Activated gamma-delta T cell treated with anti-CD3 and anti-CD28 coated beads, Interleukin-2, amount 50 U/mL, for 16 hours (primary cell): ENCODE measurements at places on chromosomes 1 and 21.

- DNase-seq = no peak
These were observed 251.6 kb upstream of the DUSP10 start for GRCh38 chr1:221993444-221993948.

GRCh38 chr1:46653405-46653958, 14.7 kb downstream of the ATPAF1 start:
- no peak for DNase-seq

DNA sequence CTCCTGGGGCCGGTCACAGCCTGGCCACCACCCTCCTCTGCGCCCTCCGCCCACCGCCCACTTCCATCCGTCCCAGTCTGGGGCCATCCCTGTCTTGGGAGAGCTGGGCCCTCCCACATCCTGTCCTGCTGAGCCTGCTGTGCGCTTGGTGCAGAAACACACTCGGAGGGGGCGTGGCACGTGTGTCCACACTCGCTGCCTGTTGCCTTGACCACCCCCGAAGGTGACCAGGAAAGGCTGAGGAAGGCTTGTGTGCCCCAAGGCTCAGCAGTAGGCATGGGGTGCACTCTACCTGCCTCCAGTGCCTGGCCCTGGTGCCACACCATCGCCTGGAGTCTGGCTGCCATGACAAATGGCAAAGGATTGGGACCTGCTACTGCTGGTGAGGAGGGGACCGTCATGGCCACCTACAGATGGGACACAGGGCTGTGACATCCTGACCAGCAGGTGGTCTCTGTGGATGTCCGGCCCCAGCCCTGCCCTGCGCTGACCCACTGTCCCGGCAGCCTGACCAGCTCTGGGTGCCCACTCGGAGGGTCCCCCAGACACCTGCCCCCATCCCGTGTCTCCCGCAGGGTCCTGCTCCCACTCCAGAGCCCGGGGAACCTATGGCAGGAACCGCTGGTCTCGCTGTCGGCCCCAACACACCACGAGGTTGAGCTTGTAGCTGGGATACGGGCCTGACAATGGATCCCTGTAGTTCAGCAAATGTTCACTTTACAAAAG, 23.2 kb upstream of the PTTG1IP start:
- DNase-seq = no peak

- no peak for DNase-seq
These were observed 181.7 kb downstream of the DHRS3 start for GRCh38 chr1:12436345-12436658.

- DNase-seq = no peak
These were observed 101.7 kb downstream of the SSBP3 start for GRCh38 chr1:54304518-54304917.

DNA sequence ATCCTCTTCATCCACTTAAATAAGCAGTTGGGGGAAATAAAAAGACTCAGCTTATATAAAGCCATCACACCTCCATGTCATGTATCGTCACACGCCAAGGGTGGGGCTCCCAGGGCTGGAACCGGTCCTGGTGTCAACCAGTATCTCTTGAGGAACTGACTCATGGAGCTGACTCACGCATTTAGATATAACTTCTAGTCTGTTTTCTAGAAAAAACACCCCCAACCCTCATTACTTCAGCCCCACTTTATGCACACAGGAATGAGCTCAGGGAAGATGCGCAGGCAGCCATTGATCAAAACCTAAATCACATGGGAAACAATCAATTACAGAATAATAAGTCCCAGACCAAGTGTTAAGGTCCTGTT, 6.9 kb upstream of the IL22RA1 start:
- peak; percentile 10 for DNase-seq

DNA sequence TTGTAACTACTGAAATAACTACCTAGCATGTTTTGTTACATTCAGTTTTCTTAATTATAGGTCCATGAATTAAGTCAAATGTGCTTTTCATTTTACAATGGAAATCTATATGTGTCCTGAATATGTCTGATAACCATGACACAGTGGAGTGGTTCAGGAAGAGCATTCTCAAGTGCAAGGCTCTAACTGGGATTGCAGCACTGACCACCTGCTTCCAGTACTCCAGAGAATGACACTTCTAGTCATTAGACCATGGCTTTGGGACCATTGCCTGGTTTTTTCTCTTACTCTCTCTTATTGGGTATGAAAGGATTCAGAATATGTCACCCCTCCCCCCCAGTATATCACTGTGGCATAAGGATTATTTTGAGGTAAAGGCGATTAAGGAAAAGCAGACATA, 204.9 kb upstream of the CACYBP start:
- DNase-seq = no peak

GRCh38 chr1:36465731-36466369, 1.7 kb upstream of the MRPS15 start:
- DNase-seq = no peak

GRCh38 chr1:230083053-230083452, 16.0 kb downstream of the GALNT2 start:
- no peak for DNase-seq

- DNase-seq = no peak
These were observed 56.7 kb upstream of the ZC3H11B start for GRCh38 chr1:219669556-219669955.

DNA sequence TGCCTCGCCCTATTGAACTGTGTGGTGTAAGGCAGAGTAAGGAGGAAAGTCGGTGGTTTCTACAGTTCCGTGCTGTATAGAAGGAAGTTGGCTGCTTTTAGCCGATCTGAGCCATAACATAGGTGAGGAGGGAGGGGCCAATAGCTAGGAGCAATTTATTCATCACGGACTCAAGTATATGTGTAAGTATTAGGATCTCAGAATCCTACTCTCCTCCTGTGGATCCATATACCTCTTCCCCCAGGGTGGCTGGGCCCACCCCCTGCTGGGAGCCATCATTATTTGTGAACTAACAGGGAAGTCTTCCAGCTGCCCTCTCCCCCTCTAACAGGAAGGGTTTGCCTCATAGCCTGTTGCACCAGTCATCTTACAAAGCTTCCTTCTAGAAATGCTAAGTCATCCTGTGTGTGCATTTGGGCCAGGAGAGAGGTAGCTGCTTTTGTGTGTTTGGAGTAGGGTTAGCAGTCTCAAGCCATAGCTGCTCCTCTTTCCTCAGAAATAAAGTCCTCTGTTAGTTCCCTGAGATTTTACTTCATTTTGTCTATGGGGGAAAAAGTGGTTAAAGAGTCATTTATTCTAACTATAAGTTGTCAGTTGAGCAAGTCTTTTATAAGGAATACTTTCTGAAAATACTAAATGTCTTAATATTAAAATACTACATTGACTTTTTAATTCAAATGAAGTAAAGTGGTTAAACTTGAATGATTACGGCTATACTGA, 14.9 kb upstream of the CENPS start:
- no peak for DNase-seq

- DNase-seq = no peak
These were observed 19.1 kb downstream of the PROX1 start for GRCh38 chr1:214006845-214007244.

DNA sequence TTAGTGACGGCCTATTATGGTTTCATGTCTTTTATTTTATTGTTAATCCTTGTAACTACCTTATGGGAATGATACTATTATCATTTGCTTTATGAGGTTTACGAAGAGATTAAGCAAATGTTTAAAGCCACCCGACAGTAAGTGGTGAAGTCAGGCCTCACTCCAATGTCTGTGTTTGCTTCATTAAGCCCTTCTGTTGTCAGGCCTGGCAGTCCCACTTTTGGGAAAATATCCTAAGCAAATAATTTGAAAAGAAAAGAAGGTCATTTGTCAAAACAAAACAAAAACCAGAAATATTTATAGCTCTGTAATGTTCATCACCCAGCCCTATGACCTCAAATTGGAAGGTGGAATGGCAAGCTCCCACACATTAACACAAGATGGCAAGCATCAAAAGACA, 40.7 kb upstream of the USP24 start:
- no peak for DNase-seq

GRCh38 chr1:161721738-161722343, 497 bp downstream of the FCRLB start:
- DNase-seq = no peak

- no peak for DNase-seq
These were observed 1527.1 kb downstream of the PLA2G4A start for GRCh38 chr1:188355847-188356246.

DNA sequence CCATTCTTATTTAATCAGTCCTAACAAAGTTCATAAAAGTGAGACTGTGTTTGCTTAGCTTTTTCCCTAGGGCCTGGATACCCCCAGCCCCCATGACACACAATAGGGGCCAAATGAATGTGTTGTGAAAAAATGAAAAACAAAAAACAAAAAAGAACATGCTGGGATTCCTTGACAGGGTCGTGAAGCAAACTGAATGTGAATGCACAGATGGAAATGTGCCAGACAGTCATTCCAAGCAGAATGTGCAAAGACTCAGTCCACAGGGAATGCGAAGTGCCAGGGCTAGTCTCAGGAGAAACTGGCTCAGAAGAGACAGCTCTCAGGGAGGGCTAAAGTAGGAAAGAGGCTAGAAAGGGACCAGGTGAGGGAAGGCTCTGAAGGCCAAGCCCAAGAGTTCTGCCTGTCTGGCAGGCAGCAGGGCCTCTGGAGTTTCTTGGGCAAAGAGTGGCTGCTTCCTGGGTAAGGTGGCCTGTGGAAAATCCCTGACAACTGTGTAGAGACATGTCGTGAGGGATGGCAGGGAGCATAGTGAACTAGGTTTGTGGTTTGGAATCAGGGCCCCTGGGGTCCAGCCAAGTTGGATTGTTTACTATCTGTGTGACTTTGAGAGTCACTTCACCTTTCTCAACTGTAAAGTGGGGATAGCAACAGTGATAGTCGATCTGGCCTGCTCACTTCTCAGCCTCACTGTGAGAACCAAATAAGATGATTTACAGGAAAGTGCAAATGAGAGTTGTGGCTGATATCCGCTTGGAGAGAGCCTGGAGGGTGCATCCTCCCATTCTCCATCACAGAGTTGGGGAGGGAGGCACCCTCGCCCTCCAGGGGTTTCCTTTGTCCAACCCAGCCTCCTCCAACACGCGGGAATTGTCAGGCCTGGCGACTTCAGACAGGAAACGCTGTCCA, 1.2 kb upstream of the ADAM15 start:
- DNase-seq = no peak

GRCh38 chr1:25804244-25804963, 4.4 kb downstream of the SELENON start:
- no peak for DNase-seq

- DNase-seq = no peak
These were observed 268.9 kb downstream of the HHAT start for GRCh38 chr1:210597555-210598134.

- DNase-seq = no peak
These were observed 122.8 kb downstream of the ACTL8 start for GRCh38 chr1:17877896-17878295.

- no peak for DNase-seq
These were observed 410.3 kb downstream of the SRGAP2C start for GRCh38 chr1:121595089-121595488.

DNA sequence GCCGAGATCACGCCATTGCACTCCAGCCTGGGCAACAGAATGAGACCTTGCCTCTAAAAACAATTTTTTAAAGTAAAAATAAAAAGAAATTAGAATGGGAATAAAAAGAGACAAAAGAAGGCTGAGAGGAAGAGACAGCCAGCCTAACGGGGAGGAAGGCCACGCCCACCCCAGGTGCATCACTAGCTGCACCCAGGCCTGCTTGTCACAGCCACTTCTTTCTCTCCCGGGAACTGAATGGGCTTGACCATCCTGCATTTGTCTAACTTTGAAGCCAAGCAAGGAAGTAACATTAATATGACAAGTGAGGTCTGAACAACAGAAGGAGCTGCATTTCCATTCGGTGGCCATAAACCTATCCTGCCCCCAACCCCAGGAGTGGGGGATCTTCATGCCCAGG, 20.8 kb upstream of the EFNA1 start:
- DNase-seq = no peak

DNA sequence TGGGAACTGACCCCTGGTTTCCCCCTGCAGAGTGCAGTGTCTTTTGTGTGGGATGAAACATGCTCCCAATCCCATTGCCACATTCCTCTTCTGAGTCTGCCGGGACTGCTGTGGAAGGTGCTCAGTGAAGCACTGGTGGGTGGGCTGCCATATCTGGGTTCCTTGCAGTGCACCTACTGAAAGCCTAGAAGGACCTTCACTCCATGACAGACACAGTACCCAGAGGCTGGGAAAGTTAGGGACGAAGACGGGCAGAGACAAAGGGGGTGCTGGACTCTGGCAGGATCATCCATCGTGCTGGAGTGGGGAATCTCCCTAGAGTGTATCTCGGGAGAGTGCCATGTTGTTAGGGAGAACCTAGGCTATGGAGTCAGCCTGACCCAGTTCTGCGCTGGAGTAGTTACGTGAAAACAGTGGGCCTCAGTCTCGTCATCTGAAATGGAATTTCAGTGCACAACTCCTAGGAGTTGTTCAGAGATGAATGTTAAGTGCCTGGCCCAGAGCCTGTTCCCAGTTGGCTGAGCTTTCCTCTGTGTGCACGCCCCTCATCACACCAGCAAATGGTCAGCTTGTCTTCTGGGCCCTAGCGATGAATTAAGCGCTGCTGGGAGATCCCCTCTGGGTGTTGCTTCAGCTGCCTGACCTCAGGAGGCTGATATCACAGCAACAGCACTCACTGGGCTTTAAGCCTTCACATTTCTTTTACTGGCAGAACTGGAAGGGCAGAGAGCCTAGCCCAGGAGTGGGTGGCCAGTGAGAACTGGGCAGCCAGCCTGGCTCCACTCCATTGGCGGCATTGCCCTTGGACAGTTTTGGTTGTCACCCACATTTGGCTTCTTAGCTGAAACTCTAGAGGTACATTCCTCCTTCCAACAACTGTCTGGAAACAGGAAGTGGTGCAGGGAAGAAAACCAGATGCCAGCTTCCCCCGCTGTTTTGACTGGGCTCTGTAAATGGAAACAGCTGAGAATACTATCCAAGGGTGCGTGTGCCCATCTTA, 479.8 kb upstream of the VAMP3 start:
- DNase-seq = no peak

- no peak for DNase-seq
These were observed 20.6 kb upstream of the BACE2 start for GRCh38 chr21:41147096-41147978.

GRCh38 chr1:179079113-179079761, 2.6 kb upstream of the TOR3A start:
- no peak for DNase-seq

DNA sequence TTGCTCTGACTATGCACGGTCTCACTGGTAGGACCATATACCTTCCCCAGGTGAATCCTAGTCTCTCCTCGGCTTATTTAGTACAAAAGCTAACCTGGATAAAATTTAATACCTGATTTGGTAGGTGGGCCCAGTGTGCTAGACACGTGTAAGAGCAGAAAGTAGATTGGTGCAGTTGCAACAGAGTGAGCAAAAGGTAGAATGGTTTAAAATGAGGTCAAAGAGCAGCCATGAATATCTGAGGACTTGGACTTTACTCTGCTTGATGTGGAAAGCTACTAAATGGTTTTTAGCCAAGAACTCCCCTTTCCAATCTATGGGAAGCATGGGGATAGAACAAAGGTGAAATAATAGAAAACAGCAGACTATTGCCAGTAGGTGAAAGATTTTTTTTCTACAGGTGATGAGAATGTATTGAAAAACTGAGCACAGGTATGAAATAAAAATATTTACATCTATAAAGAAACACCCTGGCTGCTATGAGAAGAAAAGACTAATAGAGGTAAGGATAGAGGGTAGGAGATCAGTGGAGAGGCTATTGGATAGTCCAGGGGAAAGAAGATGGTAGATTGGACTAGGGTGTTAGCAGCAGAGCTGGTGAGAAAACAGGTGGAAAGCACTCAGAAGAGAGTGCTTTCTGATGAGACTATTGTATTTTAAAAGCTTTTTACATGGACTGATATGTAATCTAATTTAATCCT, 61.3 kb upstream of the BCL9 start:
- no peak for DNase-seq
